CD4-positive, alpha-beta T cell treated with Interleukin-4 for 1 hour (primary cell): ENCODE measurements at places on chromosomes 3 and 15.

- no peak for DNase-seq
Measured at GRCh38 chr3:32229565-32229964, 8.9 kb upstream of the CMTM8 start.

DNA sequence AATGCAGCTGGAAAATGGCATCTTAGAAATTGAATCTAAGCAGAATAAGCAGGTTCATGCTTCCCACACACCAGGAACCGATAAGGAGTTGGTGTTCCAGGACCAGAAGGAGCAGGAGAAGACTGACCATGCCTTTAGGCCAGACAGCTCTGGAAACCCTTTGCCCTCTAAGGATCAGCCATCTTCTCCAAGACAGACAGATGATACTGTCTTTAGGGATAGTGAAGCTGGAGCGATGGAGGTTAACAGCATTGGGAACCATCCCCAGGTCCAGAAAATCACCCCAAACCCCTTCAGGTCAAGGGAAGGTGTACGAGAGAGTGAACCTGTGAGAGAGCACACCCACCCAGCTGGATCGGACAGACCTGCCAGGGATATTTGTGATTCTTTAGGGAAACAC, 49.2 kb downstream of the CDAN1 start:
- DNase-seq, result no peak

DNA sequence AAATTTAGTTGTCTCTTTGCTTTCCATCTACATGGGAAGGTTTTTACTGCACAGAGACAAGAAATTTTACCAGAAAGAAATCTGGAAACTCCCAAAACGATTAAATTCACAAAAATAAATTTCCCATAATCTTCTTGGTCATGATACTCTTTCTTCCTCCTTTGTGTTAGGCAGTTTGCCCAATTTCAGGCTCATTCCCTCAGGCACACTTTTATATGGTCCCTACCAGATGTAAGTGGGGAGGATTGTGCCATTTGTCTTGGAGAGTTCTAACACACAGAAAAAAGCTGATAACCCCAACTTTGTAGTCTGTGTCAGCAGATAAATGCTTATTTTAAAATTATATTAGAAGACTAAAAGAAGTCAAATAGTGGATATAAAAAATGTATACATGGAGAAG, 49.1 kb upstream of the CCDC50 start:
- DNase-seq, result no peak

DNA sequence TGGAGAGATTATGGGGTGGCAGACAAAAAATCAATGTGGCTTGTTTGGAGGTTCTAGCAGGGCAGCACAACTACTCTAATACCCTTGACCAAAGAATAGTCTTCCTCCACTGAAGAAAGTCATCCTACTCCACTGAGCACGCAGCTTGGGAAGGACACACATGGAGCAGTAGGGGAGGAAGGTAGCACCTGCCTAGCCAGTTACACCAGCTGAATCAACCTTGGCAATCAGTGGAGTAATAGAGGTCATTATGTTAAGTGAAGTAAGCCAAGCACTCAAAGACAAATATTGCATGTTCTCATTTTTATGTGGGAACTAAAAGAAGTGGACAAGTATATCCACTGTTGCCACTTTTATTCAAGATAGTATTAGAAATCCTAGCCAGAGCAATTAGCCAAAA, 555.8 kb upstream of the ALCAM start:
- DNase-seq, result no peak

- no peak for DNase-seq
Measured at GRCh38 chr3:64039332-64039731, 16.0 kb upstream of the PSMD6 start.
